Hematopoietic multipotent progenitor cell treated with erythropoietin and hydrocortisone succinate and interleukin-3 and kit ligand, for 17 days (in vitro differentiated cells): ENCODE measurements at places on chromosomes 2 and 18.

DNA sequence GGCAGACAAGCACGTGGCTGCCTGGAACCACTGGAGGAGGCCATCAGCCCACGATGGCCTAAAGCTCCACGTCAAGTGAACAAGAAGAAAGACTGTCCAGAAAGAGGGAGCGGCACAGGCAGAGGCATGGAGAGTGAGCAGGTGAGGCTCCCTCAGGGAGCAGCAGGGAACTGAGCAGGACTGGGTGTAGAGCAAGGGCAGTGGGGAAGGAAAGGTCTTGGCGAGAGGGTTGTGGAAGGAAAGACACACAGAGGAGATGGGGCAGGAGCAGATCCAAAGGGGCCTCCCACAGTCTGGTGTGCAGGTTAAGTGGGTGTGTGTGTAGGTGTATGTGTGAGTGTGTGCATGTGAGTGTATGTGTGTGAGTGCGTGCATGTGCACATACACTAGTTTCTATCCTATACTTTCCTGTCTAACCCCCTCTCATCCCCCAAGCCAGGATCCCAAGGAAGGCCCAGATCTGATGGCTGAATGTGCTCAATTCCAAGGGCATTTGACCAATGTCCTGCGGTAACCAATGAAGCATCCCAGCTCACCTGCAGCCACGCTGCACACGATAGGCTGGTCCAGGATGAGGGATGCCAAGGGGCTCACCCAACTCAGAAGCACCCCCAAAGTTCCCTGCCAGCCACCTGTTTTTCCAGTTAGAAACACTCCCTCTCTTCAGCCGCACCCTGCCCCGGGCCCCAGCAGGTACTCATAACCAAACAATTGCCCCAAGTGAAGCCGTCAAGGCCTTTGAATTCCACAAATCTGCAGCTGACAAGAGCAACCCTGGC is 262.5 kb upstream of the RAB6C start:
- no peak for DNase-seq

GRCh38 chr2:144468823-144469595 is 50.9 kb downstream of the ZEB2 start:
- DNase-seq, result no peak

GRCh38 chr2:75097831-75098230 is 101.5 kb downstream of the TACR1 start:
- DNase-seq, result no peak

DNA sequence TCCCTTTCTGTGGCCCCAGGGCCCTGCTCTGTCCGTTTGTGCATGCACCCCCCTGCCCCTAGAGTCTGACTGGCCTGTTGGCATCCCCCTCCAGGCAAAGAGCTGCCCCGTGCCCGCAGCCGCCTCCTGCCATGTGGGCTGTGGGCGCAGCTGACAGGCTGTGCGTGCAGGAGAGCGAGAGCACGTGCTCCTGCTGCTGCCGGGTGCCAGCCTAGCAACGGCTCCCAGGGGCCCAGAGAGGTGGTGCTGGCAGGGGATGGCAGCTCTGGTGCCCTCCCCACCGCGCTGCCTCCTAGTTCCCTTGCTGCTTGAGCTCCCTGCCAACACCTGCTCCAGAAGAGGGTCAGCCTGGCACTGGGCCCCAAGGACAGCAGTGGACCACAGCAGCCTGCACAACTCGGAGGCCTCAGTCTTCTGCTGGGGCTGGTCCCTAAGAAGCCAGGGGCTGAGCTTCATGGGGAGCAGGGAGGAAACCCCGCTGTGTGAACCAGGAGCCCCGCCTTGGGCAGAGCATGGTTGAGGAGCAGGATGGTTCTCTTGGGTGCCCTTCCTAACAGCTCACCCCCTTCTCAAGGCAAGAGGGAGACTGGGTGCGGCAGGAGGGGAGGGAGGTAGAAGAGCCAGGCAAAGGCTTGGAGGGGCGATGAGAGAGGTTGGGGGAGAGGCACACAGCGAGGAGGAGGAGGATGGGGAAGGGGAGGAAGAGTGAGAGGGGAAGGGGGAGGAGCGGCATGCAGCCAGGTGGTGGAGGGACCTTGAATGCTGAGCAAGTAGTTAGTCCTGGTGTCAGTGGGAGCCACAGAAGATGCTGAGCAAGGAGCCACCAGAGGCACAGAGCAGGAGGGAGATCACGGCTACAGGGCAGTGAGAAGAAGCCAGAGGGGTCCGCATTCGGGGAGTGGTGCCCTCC is 23.8 kb upstream of the PTMA start:
- no peak for DNase-seq

DNA sequence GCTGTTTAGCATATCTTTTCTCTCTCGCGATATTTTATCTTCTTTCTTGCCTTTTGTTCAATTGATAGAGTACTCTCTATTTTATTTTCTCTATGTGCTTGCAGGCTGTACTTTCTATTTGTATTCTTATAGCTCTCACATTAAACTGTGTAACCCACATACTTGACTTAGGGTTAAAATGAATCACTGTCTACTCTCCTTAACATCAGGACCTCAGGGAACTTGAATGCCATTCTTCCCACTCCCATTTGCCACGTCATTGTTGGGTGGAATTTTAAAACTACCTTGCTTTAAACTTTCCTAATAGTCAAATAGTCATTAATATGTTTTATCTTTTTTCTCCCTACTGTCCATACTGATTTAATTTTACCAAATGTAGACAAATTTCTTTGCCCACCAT is 269.7 kb downstream of the ALPK2 start:
- DNase-seq, result no peak

GRCh38 chr18:58632552-58632951 is 3.7 kb upstream of the ALPK2 start:
- DNase-seq, result no peak

GRCh38 chr2:71379086-71379485 is 47.5 kb downstream of the ZNF638 start:
- no peak for DNase-seq

DNA sequence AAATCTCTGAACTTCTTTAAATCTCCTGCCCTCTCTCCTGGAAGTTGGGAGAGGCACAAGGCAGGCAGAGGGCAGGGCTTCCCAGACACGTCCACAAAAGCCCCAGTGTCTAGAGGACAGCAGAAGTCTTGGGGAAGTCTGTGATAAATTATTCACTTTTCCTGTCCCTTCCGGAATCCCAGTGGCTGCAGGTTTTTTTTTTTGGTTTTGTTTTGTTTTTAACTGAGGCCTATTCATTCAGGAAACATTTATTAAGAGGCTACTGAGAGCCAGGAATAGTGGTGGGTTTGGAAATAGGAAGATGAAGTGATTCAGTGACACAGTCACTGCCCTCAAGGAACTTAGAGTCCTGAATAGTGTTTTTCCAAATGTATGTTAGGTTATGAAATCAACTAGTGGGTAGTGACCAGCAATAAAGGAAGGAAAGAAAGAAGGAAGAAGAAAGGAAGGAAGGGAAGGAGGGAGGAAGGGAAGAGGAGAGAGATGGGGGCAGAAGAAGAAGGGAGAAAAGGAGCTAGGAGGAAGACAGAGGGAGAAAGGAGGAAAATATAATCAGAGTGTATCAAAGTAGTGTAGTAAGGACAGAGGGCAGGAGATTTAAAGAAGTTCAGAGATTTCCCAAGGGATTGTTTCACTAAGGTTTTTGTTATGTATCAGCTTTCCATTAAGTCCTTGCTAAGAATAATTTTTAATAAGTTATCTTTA is 98.9 kb upstream of the ZFP36L2 start:
- no peak for DNase-seq
